ENCODE measurements at places on chromosomes 1 and 21. TPM values are rescaled to one million over a fixed set of nuclear protein-coding genes. Genes with fewer than 3 reads are reported as not detected.

The SH3GLB1 gene
- 57.0 TPM for total RNA-seq

The HLX gene
- 0.11 TPM for total RNA-seq

The CHAF1B gene
- 23.3 TPM for total RNA-seq

The GPR37L1 gene
- not detected for total RNA-seq

The SPRR2A gene
- not detected for total RNA-seq

DNA sequence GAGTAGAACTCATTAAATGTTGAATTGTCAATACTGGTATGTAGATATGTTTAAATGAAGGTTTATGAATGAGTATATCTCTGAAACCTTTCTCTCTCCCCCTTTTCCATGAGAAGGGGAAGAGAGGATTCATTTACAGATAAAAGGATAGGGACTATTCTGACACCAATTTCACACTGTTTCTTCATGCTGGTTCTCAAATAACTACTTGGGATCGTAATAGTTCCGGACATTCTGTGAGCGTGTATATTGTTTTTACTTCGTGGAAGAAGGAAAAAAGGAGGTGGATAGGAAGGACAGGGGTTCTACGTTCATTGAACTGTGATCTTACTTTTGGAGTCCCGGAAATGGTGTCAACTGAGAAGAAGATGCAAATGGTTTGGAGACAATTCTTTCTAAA is 284.2 kb downstream of the GRIK1 start:
- ATAC-seq, result no peak

The C8B gene
- not detected for total RNA-seq

DNA sequence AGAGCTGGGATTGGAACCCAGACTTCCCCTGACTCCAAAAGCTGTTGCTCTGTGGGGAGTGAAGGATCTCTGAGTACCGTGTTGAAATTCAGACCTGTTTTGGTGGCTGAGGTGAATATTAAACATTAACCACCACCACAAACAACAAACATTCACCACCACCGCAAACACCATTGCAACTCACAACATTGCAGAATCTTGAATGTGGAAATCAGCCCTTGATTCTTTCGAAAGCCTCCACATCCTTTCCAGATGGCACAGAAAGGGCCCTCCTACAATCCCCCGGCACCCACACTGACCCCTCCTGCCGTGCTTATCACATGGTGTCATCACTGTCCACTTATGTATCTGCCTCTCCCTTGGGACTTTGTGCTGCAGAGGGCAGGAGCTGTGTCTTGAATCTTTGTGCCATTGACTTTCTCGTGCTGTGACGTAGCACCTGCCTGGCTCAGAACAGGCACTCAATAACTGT is 1.4 kb downstream of the CDA start:
- no peak for ATAC-seq

DNA sequence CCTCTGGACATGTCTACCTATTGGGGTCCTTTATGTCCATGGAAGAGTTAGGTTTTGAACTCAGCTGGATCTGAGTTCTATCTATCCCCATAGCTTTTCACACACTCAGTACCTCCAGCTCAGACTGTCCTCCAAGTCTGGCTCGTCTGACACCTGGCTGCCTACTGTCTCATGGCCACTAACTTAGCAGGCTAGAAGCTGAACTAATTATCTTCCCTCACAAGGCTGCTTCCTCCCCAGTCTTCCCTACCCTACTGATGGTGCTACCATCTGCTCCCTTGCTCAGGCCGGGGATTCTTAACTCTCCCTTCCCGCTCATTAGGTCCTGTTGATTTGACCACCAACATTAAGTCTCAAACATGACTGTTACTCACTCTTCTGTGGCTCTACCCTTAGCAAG is 13.4 kb downstream of the VANGL2 start:
- no peak for ATAC-seq

Data from activated T-helper 17 cell treated with anti-CD3 and anti-CD28 coated beads, Interleukin-2, amount 50 U/mL, for 72 hours (primary cell).